ENCODE measurements at places on chromosomes 2 and 18.

- no peak for DNase-seq
Measured at GRCh38 chr2:60475123-60475830, 78.2 kb downstream of the BCL11A start.

GRCh38 chr18:56065086-56065485 is 477.1 kb upstream of the TCF4 start:
- no peak for DNase-seq

- no peak for DNase-seq
Measured at GRCh38 chr2:25187729-25188350, 19.5 kb upstream of the POMC start.

- peak; percentile 81 for DNase-seq
Measured at GRCh38 chr2:133171393-133172004, 396.8 kb downstream of the NCKAP5 start.

- DNase-seq = no peak
Measured at GRCh38 chr2:55489467-55490062, 30.0 kb upstream of the CFAP36 start.

DNA sequence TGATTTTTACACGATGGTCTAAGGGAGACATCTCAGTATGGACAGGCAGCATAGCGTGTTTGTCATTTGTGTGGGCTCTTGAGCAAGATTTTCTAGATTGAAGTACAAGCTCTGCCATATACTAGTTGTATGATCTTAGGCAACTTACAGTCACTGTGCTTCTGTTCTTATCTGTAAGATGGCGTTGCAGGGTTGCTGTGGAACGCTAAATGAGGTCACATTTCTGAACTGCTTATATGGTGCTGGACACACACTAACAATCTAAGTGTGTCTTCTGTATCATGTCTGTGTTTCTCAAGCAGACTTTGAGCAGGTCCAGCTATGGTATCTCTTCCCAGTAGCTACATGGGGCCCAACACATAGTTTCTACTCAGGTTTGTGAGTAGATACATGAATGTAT is 29.2 kb downstream of the PARD3B start:
- peak; percentile 10 for DNase-seq

DNA sequence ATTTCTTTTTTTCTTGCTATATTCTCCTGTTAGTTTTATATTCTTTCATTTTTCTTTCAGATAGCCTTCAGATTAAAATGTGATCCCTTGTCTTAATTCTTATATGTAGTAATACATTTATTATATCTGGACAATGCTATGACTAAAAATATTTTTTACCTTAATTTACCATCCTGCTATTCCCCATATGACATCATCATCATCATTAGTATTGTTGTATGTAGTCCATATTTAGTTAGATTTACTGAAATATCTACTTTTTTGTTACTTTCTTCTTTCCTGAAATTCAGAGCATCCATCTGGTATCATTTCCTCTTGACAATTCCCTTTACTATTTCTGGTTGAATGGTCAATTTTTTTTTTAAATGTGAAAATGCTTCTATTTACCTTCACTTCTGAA is 951.6 kb upstream of the POU3F3 start:
- no peak for DNase-seq

DNA sequence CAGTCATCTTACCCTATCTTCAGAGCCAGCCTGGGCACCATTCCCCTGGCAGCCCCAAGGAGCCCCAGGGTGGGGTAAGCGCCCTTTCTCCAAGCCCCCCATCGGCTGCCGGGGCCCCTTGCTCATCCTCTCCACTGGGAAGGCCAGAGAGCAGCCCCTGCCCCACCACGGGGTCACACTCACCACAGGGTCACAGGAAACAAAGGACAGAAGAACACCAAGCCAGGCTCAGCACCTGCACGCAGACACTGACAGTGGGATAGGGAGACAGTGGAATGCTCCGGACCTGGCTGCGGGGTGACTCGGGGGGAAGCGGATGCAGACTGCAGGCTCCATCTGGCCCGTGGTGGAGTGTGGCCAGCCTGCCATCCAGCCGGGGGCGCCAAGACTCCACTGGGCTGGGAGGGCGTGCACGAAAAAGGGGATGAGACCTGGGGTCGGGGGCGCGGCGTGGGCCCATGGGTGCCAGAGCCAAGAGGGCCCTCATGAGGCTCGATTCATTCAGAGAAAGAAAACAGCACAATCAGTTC is 21.1 kb downstream of the HDAC4 start:
- no peak for DNase-seq

Measured in fibroblast of pulmonary artery (primary cell).